ENCODE measurements at places on chromosomes 7 and 10. TPM values are rescaled to one million over a fixed set of nuclear protein-coding genes. Genes with fewer than 3 reads are reported as not detected.

The FGFBP3 gene
- total RNA-seq, result 0.69 TPM

The CUL2 gene
- 29.7 TPM for total RNA-seq

The LRGUK gene
- 0.17 TPM for total RNA-seq

The AGR2 gene
- 1.0 TPM for total RNA-seq

The CUZD1 gene
- 1.3 TPM for total RNA-seq

The NEUROD6 gene
- total RNA-seq, result not detected

The ZP3 gene
- 12.3 TPM for total RNA-seq

The GPR15LG gene
- 0.33 TPM for total RNA-seq

The EDRF1 gene
- 18.2 TPM for total RNA-seq

The NANOS1 gene
- total RNA-seq, result 9.8 TPM

The METTL27 gene
- total RNA-seq, result 8.5 TPM
